ENCODE measurements at places on chromosomes 1 and 21.

DNA sequence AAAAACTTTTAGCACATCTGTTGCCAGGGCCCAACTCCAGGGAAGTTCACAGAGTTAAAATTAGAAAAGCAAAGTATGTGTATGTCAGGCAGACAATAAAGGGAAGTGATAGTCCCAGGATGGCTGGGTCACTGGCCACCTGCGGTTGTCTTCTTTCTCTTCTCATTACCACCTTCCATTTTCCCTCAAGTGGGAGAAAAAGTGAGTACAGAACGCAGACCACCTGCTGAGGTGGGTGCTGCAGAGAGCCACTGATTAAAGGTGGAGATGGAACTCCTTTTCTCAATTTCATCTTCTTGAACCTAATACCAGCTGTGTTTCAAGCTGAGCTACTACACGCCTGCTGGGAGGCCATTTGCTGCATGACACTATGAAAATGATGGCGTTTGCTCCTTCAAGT lies 88.8 kb upstream of the PDE4B start:
- no peak for DNase-seq

GRCh38 chr21:29033301-29033700 lies 8.8 kb downstream of the USP16 start:
- no peak for DNase-seq

GRCh38 chr1:29784276-29785136 lies 548.2 kb downstream of the PTPRU start:
- no peak for DNase-seq

DNA sequence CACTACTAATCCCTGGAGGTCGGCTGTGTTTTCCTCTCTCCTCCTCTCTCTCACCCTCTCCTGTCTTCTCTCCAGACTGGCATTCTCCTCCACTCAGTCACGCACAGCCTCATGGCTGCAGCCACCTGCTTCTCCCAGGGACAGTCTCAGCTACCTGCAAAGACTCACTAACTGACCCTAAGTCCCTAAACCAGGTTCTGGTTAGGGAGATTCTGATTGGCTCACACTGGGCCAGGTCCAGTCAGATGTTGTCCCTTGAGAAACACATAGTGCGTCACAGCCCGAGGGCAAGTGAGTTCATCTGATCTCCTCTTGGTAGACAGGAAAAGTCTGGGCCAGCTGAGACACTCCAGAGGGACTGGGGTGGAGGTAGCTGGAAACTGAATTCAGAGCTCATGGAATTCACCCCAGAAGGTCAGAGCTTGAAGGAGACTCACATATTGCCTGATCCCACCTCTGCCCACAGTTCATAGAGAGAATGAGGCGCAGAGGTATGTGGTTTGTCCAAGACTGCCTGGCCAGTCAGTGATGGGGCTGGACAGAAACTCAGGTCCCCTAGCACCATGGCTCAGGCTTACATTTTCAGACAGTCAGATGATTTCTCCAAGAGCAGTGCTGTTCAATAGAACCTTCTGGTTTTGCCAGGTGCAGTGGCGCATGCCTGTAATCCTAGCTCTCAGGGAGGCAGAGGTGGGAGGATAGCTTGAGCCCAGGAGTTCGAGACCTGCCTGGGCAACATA lies 40.4 kb upstream of the RPL11 start:
- DNase-seq: no peak

DNA sequence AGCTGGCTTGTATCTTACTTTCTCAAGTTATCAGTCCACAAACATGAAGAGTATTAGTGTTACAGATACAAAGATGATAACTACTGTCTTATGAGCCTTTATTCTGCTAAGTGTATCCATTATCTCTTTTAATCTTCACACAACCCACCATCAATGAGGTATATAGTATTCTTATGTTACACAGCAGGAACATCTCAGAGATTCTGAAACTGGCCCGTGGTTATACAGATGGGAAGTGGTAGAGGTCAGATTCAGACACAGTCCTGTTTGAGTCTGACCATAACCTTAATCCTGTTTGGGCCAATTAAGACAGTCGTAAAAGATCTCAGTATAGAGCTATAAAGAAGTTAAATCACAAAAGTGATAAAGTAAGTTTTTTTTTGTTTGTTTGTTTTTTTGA lies 5.1 kb upstream of the TMEM269 start:
- no peak for DNase-seq

DNA sequence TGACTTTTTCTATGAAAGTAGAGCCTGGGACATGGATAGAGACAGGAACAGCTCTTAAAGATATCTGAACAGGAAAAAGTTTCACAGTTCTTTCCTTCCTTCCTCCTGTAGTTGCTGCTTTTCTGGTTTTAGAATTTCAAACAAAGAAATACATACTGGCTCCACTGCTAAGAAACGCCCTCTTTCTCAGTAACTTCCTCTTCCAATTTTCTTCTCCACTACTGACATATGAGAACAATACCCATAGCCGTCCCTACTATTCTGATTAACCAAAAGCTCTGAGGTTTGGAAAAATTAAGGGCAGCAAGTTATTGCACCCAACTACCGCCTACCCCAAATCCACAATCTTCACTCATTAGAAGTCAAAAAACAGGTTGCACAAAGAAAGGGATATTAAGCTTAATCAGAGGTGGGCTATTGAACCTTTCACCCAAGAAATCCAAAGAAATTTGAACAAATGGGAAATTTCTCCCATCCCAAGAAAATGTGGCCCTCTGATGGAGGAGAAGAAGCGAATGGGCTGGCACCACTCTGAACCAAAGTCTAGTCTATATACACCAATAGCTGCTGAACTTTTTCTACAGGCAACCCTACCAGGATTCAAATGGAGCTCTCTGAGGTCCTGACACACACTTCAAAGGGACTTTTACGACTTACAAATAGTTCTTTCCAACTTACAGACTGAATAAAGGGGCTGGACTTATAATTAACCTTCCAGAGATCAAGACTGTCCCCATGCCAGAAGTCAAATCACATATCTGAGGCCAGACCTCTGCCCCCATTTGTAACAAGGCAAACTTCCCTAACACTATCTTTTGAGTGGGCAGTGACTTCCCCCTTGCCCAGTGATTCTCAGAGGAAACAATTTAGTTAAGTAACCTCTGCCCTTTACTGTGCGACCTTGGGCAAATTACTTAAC lies 1.7 kb downstream of the WASF2 start:
- peak; percentile 9 for DNase-seq

GRCh38 chr1:176815621-176816020 lies 348.9 kb downstream of the ASTN1 start:
- no peak for DNase-seq

- no peak for DNase-seq
Observed at GRCh38 chr1:102186536-102186935, 189.8 kb upstream of the OLFM3 start.

DNA sequence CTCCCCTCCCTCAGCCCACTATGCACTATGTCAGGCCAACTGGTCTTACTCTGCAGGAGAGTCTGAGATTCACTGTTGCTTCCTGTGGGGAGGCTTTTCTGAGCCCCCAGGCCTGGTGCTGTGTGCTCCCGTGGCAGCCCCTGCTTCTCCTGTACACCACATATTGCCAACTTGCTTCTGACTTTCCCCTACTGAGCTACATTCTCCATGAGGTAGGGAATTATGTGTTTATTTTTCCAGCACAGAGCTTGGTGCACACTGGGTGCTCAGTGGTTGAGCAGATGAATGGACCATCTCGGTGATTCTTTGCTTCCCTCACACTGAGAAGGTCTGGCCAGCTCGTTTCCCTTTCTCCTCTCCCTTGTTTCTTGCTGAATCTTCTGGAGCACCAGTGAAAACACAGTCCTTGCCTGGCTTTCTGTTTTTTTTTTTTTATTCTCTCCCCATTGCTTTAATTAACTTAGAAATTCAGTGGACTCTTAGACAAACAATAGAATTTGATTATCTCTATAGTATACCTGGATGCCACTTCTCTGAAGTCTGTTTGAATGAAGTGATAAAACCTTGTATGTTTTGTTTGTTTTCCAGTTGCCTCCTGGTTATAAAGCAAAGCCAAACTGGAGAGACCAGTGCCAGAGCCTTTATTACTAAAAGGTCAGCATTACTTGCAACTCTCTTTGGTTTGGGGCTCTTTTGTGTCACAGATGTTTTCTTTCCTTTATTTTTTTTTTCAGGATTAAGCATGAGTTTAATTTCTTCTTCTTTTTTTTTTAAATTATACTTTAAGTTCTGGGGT lies 50.3 kb upstream of the CNIH3 start:
- DNase-seq: no peak

GRCh38 chr1:245869847-245870246 lies 637.2 kb downstream of the SMYD3 start:
- DNase-seq: no peak

GRCh38 chr1:109275706-109276345 lies 7.1 kb downstream of the PSRC1 start:
- no peak for DNase-seq

DNA sequence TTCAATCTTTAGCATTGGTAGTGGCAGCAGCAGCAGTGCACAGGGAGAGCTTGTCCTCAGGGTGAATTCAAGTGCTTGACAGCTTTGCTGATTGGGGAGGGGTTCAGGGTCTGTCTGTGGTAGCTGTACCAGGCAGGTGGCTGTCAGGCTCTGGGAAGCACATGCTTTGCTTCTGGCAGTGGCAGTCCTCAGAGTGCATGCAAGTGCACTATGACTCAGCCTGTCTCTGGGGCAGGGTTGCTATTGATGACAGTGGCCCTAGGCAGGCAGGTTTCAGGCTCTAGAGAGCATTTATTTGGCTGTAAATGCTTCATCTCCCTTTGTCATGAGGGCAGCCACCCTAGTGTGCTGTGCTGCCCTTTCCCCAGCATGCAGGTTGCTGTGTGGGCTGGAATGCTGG lies 251.9 kb upstream of the LRRC7 start:
- DNase-seq: no peak

DNA sequence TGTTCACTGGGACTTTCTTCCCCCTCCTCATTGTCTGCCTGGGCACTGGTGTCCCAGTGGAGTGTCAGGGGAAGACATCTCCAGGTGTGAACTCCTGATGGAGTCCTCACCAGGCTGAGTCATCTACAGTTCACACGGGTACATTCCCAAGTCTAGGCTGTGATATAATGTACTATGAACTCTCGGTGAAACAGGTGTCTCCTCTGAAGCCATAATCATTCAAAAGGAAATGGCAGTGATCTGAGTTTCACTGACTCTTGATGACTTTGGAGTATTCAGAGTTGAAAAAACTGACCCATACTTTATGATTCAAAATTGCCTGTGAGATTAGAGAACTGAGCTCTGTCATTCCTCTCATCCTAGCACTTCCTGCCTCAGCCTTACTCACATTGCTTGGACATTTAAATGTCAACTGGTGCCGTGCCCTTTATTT lies 9.1 kb downstream of the LAMC2 start:
- DNase-seq: no peak

GRCh38 chr1:48207536-48208075 lies 14.9 kb upstream of the SLC5A9 start:
- no peak for DNase-seq

GRCh38 chr1:51669272-51669671 lies 52.4 kb downstream of the OSBPL9 start:
- DNase-seq: no peak

DNA sequence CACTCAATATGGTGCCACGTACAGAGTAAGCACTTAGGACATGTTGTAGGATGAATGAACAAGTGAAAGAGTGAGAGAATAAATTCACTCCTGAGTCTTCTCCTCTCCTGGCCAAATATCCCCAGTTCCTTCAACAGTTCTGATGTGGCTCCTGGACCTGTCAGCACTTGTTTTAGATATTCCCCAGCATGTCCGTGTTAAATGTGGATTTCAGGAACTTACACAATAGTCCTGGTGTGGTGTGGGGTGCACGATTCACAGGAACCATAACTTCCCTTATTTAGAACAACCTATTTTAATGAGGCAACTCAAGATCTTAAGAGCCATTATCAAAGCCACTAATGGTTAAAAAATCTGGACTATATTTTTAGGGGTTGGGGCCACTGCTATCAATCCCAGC lies 39.0 kb upstream of the MYSM1 start:
- no peak for DNase-seq

GRCh38 chr1:90133133-90133532 lies 138.2 kb downstream of the ZNF326 start:
- no peak for DNase-seq

DNA sequence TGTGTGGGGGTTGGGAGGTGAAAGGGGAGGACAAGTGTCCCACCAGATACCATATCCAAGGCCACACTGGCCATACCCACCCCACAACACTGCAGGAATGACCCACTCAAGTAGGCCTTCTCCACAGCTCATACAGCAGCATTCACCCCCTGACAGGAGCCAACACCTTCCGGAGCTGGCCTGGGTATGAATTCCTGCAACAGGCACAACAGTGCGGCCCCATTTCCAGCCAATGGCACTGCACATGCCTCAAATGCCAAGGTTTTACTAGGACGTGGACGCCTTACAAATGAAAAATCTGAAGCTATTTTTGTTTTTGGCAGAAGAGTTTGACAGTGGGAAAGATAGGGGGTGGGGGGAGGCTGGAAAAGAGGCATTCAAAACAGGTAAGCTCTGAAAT lies 2.0 kb downstream of the KCND3 start:
- no peak for DNase-seq

DNA sequence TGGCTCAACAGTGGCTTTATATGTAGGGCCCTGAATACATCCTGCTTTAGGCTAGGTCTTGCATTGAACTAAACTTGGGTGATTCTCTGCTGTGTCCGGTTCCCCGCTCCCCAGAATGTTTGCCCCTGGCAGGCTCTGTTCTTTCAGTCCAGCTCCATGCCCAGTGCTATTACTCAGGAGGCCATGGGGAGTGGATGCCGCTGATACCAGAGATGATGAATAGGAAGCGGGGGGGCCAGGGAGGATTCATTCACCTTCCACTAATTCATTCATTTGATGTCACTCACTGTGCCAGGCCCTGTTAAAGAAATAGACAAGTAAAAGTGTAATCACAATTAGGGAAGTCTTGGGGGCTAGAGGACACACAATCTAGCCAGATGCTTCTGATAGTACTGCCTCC lies 83.8 kb downstream of the TMEM53 start:
- no peak for DNase-seq

DNA sequence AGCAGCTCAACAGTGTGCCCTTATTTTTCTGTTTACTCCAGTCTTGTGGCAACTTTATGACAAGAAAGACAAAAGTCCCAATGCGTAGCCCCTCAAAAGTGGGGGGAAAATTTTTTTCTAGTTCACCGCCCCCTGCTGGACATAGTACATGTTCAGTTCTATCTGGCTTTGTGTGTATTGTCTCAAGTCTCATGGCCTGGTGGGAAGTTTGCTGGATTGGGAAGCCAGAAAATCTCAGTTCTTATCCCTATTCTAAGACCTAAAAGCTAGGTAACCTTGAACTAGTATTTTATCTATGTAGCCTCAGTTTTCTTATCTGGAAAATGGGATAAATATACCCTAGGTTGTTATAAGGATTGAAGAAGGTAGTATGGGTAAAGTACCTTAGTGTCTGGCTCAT lies 55.8 kb upstream of the LDLRAP1 start:
- peak; percentile 47 for DNase-seq

- DNase-seq: no peak
Observed at GRCh38 chr1:69738458-69739250, 170.9 kb downstream of the LRRC7 start.
